ENCODE measurements at places on chromosomes 12 and 14.

DNA sequence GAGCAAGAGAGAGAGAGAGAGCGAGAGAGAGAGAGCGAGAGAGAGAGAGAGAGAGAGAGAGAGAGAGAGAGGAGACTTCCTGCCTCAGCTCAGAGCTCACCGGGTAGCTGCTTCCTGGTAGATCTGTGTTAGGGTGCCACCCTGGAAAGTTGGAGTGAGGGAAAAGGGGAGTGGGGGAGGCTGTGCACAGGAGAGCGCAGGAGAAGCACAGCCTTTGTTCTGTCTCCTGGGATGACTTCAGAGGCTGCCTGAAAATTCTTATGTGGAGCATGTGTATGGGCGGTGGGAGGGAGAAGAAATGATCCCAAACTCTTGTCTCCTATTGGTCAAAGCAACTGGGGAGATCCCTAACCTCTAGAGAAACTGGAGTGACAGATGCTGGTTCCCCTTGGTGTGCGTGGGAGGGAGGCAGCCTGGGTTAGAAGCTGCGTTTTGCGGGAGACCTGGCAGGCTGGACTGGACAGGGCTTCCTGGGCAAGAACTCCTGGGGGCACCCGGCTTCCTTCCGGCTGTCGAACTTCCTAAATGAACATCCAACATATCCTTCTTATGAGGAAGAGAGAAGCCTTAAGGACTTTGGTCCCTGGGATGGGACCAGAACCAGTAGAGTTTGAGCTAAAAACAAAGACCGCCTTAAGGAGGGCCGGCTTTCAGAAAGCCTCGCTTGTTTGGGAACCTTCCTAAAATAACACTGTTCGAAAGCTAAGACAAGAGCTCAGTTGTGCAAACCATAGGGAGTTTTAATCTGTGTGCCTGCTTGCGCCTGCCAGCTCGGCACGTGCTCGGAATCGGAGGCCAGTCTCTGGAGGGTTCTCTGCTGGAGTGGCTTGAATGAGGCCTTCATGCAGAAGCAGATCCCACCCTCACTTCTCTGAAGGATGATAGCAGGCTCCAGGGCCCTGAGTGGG is 30.4 kb upstream of the BEGAIN start:
- no peak for DNase-seq

GRCh38 chr14:77585385-77585784 is 31.1 kb downstream of the SPTLC2 start:
- no peak for DNase-seq

GRCh38 chr14:102883089-102883541 is 39.3 kb upstream of the AMN start:
- DNase-seq: no peak

GRCh38 chr12:67709367-67709954 is 60.9 kb downstream of the DYRK2 start:
- DNase-seq: no peak

DNA sequence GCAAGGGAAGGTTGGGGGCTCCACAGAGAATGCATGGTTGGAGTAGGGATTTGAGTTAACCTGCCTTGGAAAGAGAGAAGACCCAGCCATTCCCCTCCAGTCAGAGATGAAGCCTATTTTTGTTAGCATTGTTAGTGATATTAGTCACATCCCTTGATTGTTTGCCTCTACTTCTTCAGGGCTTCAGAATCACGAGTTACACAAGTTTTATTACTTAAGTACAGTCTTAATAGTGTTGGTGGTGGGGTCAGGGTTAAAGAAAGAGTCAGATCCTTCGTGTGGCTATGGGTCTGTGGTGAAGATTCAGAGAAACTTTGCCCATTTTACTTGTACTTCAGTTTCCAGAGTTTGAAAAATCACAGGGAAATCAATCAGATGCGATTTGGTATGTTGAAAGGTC is 363.1 kb downstream of the LRIG3 start:
- DNase-seq: no peak

DNA sequence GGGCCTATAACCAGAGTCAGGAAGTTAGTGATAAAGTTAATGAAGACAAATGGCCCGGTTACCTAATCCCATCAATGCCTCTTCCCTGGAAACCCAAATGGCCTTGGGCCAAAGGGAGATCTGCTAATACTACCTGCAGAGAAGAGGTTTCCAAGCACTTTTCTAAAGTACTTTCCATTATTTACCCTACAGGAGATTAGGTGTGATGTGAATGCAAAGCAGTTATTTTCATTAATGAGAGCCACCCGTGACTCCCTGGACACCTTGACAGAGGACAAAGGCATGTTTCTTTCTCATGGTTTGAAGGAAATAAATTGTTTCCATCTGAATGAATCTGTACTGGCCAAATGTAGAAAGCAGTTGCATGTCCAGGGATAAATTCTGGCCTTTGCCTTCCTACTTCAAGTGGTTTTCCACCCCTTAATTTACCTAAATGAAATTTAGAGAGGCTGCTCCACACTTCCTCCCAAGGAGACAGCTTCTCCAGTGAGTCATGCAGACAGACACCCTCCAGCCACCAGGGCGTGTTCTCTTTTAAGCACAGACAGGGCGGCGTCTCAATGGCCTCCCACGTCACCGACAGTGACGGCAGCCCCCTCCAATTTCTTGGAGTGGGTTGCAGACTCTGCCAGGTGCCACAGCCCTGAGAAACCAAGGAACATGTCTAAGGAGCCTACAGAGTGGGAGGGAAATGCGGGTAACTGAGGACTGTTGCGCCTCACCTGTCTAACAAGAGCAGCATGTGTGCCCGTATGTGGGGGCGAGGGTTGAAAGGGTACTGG is 43.9 kb upstream of the GNPNAT1 start:
- no peak for DNase-seq

GRCh38 chr14:94689218-94689984 is 77.2 kb downstream of the SERPINA3 start:
- DNase-seq: peak; percentile 38

DNA sequence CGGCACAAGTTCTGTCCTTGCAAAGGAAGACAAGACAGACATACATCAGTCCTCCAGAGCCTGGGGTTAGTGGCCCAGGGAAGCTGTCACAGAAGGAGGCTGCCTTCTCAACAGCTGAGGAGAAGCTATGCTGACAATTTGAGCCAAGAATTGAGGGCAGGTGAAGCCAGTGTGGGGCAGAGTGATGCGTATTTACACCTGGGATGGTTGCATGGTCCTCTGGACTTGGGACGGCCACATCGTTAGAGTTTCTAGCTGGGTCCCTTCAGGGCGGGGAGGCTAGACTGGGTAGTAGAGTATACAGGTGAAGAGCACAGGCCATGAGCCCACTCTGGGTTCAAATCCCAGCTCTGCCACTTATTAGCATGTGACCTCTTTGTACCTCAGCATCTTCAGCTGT is 16.5 kb downstream of the KRT85 start:
- no peak for DNase-seq

GRCh38 chr14:48111151-48111550 is 435.7 kb upstream of the MDGA2 start:
- no peak for DNase-seq

GRCh38 chr14:94770251-94770749 is 387 bp upstream of the GSC start:
- no peak for DNase-seq

- no peak for DNase-seq
Observed at GRCh38 chr14:25003537-25003936, 46.4 kb downstream of the STXBP6 start.

GRCh38 chr12:65004270-65004669 is 116.8 kb downstream of the WIF1 start:
- no peak for DNase-seq

- DNase-seq: peak; percentile 32
Observed at GRCh38 chr12:89525305-89525823, 483 bp downstream of the POC1B start.

DNA sequence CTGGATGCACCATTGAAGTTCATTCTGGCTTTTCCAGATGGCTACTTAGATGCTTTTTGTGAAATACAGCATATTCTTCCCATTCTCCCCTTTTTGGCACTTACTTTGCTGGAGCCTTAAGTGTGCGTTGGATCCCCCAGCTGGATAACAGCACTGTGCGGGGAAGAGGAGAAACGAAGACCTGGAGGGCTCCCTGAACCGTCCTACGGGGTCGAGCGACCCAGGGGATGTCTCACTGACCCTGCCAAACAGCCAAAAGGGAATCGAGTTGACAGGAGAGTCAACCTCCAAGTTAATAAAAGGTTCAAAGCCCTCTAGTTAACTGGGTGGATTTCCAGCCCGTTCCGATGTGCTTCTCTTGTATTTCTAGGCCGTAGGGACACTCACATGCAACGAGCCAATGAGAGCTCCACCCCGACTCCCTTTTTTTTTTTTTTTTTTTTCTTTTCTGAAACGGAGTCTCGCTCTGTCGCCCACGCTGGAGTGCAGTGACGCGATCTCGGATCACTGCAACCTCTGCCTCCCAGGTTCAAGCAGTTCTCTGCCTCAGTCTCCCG is 1.0 kb upstream of the CAMKK2 start:
- no peak for DNase-seq

DNA sequence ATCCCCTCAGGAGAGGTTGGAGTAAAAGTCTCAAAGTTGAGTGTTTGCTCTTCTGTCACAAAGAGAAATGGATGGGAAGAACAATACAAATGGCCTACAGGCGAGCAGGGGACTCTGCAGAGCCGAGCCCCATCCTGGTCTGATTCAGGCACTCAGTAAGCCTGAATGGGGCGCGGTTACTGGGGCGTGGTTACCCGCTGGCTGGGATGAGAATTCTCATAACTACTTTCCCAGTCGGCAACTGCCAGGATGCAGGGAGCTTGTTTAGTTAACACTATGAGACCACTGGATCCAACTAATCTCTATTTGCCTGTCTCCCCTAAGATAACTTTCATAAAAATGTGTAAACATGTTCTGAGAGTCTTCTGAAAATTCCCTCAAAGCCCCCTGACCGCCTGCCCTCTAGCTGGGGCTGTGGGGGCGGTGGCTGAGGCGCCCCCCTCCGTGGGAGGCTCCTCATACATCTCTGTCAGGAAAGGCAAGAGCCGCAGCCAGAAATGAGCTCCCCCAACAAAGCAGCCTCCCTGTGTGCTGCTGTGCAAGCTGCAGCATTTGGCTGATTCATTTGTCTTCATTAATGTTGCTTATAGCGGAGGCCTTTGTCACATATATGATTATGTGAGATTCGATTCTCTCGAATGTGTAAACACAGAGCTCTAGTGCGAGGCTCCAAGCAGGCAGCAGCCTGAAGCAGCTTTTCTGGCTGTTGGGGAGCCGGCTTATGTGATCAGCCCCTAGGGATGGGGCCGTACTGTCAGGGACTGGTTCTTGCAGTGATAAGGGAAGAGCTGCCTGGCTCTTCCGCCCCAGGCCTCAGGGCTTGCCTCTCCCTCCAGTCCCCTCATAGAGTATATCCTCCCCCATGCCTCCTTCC is 126.1 kb upstream of the ARHGAP5 start:
- no peak for DNase-seq

- DNase-seq: no peak
Observed at GRCh38 chr12:79020106-79020505, 155.5 kb downstream of the SYT1 start.

DNA sequence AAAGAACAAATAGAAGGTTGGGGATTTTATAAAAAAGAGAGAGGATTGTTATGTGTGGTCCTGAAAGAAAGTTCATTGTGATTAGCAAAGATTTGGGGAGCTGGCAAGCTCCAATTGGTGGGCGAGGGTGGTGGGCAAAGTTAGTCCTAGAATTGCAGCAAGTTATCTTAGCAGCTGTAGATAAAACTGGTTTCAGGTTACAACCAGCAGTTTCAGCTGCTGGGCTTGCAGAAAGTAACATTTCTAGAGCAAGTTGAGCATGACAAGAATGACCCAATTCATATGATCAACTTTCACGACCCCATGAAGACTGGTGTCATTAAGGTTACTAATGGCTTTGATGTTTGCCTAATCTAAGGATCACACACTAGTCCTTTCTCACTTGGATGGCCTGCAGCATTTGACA is 177.9 kb upstream of the NUDT4 start:
- no peak for DNase-seq

GRCh38 chr12:69987579-69988091 is 162.6 kb downstream of the MYRFL start:
- DNase-seq: no peak

DNA sequence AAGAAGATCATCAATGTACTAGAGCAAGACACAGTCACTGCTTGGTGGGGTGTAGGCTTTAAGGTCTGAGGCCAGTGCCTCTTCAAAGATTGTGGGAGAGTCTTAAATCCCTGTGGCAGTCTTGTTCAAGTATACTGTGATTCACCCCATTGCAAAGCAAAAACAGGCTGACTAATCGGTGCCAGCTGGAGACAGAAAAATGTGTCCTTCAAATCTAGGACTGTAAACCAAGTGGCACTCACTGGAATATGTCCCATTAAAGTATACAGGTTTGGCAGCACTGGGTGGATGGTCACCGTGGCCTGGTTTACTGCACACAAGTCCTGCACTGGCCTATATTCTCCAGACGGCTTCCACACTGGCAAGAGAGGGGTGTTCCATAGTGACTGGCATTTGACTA is 1315.3 kb downstream of the TMEM121 start:
- no peak for DNase-seq

DNA sequence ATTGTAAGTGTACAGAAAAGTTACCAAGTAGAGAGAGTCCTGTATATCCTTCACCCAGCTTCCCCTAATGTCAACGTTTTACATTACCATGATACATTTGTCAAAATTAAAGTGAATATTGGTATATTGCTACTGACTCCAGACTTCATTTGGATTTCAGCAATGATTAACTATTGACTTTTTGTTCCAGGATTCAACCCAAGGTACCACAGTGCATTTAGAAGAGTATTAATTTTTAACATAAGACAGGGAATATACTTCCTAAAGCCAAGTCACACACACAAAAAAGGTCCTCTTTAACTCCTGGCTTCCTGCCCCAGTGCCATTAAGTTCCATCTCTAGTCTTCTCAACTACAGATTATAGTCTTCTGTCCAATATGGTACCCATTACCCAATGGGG is 75.5 kb upstream of the RBM19 start:
- no peak for DNase-seq

DNA sequence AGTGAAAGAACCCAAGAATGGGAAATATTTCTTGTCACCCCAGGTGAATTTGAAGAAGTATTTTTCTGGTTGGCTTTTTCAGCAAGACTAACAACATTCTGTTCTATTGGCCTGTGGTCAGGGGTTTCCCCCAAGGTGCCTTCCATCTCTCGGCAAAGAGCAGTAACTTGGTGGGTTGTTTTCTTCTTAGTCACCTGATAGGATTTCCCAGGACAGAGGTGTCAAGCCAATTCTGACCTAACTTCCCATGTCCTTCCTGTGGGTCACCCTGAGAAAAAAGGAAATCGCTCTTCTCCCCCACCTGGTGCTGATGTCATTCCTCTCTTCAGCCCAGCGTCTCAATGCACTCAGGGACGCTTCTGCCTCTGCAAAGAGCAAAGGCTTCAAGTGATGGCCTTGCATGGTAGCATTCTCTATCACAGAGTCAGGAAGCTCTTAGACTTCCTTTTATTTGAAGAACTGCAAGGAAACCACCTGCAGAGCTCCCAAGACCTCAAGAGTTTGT is 16.1 kb upstream of the IFNG start:
- peak; percentile 23 for DNase-seq

Data from stimulated activated CD4-positive, alpha-beta T cell treated with anti-CD3 and anti-CD28 coated beads, TNF-alpha, amount 100 ng/mL, for 1 hour (primary cell).